DMS79 (cell line): ENCODE measurements at places on chromosomes 4 and X.

DNA sequence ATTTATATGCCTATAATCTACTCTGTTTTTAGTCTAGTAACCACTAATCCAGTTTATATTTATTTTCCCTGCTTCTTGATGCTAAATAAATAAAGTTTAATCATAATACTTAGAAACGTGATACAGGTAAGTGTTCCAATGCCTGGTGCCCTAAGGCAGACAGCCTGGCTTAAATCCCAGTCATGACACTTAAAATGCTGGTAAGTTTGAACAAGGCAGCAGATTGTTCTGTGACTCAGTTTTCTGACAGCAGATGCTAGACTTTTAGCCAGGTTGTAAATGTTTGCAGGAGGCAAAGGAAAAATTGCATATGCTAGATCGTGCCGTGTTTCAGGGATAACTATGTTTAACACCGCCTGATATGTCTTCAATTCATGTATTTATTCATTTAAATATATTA is 2661.6 kb downstream of the PCDH7 start:
- DNase-seq, result no peak

DNA sequence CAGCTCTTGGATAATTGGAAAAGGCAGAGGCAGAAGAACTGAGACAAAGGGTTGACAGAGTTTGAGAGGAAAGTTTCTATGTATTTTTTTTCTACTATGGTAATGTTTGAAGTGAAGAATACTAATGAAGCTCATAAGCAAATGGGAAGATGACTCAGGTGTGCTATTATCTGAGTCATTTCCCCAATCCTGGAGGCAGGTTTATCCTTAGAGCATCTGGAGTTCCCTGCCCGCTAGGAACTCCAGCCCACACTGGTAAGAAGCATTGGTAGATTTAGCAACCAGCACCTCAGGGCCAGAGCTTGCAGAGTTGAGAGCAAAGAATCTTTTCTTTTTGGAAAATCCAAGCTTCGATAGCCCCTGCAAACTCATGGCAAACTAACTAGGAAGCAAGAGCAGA is 55.2 kb downstream of the DOCK11 start:
- DNase-seq, result no peak

DNA sequence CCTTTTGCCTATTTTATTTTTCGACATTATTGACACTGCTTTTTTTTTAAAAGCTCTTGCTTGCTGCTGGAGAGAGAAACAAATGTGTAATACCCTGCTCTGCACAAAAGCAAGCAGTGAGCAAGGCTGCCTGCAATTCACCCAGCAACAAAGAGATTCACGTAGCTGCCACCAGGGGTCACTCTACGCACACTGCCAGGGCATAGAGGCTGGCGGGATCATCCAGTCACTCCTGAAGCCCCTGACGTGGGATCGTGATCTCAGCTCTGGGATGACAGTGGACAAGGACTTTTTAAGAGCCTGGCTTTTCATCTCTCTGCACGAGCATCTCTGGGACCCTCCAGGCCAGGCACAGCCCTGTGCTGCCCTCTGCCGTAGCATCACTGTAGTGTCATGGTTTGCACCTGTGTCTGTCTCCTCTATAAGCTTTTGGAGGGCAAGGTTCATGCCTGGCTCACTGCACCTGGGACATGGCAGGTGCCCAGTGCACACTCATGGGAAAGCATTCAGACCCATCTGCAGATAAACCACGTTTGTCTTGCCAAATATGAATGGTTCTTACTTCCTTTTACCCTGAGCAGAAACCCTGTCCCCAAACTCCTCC is 19.8 kb downstream of the C4orf50 start:
- DNase-seq, result peak; percentile 28

DNA sequence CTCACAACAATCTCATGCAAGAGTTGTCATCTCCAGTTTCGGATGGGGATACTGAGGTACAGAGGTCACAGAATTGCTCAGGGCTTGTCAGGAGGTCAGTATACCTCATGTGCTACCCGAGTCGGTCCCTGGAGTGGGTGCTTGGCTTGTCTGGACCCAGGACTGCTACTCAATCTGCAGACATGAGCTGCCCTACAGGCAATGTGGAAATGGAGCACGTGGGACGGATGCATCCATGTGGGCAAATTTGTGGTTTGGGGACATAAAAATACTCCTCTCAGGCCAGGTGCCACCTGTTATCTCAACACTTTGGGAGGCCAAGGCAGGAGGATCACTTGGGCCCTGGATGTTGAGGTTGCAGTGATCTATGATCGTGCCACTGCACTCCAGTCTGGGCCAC is 15.8 kb downstream of the USP11 start:
- no peak for DNase-seq

- no peak for DNase-seq
These were observed 98.4 kb upstream of the TENM3 start for GRCh38 chr4:182144626-182145333.

- no peak for DNase-seq
These were observed 59.1 kb downstream of the MRPL1 start for GRCh38 chr4:77921701-77922100.

GRCh38 chr4:1199556-1200331 is 27.4 kb upstream of the SPON2 start:
- DNase-seq, result no peak

DNA sequence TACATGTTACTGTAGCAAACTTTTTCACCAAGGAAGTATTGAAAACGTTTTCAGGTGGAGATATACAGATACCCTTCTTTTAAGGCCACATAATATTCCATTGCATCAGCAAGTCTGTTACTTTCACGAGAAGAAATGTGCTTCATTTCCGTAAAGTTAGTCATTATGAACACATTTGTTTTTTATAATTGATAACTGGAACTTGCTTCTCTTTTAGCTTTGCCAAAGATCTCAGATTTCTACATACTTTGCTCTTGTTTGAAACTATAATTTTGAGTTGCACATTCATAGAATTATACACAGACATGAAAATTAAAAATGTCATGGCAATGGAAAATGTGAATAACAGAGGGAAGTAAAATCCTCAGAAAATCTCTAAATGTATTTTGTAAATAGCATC is 128.7 kb upstream of the GIMD1 start:
- DNase-seq, result no peak

- DNase-seq, result no peak
These were observed 203.2 kb downstream of the HTR2C start for GRCh38 chrX:114787061-114787460.

DNA sequence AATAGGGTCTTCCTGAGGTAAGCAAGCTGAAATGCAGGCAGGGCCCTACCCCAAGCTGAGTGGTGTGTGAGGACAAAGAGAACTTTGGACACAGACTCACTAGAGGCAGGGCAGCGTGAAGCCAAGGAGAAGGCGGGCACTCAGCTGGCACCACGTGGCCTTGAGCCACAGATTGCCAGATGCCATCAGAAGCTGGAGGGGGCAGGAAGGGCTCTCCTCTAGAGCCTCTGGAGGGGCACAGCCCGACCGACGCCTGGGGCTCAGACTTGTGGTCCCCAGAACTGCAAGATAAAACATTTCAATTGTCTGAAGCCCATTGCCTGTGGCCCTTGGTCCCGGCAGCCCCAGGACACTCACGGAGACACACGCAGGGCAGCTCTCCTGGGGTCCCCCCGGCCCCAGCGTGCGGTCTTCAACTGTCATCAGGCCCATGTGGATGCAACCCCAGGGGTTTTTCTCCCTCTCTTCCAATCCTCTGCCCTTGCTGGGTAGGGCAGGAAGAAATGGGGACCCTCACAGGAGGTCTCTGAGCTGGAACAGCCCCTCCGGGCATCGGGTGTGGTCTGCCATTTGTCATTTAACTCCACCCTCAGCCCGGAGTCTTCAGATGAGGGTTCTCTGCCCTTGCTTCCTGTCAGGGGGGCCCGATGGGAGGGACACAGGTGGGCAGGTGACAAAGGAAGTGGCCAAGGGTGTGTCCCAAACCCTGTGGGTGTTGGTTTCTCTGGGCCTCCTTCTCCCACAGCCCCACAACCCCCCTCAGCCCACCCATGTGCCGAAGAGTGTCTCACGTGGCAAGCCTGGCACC is 22.2 kb downstream of the HMX1 start:
- no peak for DNase-seq

GRCh38 chrX:44621078-44621477 is 78.4 kb upstream of the FUNDC1 start:
- no peak for DNase-seq

GRCh38 chrX:43813319-43813718 is 68.9 kb downstream of the MAOB start:
- DNase-seq, result no peak

DNA sequence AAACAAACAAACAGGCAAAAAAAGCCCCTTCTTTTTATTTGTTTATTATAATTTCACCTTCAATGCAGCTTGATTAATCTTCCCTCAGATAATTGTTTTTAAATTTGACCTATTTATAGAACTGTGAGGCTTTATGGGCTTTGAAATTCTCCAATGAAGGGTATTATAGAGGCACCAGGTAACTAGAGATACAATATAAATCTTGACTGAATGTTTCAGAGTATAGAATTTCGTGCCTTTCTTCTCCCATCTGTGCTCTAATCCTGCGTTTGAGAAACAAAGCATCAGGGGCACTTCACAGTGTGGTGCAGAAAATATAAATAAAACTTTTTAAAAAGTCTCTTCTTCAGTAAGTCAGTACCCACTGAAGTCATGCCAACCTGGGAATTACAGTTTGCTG is 120.9 kb downstream of the ANKRD50 start:
- DNase-seq, result no peak

GRCh38 chr4:40749717-40750460 is at the start of gene NSUN7:
TSS of gene NSUN7 (plus strand) at chr4:40749955. CDS start at chr4:40750694, 739 bp downstream.
- peak; percentile 10 for DNase-seq

- no peak for DNase-seq
These were observed 394.2 kb downstream of the ARHGAP24 start for GRCh38 chr4:85869181-85869580.

GRCh38 chr4:84852081-84852480 is 114.4 kb downstream of the WDFY3 start:
- DNase-seq, result peak; percentile 65

DNA sequence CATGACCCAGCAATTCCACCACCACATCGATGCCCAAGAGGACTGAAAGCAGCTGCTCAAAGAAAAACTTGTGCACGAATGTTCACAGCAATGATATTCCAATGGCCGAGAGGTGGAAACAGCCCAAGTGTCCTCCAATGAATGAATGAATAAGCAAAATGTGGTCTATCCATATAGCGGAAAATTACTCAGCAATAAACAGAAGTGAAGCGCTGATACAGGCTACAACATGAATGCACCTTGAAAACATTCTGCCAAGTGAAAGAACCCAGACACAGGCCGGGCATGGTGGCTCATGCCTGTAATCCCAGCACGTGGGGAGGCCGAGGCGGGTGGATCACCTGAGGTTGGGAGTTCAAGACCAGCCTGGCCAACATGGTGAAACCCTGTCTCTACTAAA is 5.2 kb upstream of the SLC2A9 start:
- DNase-seq, result no peak

- no peak for DNase-seq
These were observed 144.2 kb downstream of the CHRNA9 start for GRCh38 chr4:40479378-40479777.

GRCh38 chr4:113442826-113443225 is 318.7 kb downstream of the CAMK2D start:
- DNase-seq, result no peak

DNA sequence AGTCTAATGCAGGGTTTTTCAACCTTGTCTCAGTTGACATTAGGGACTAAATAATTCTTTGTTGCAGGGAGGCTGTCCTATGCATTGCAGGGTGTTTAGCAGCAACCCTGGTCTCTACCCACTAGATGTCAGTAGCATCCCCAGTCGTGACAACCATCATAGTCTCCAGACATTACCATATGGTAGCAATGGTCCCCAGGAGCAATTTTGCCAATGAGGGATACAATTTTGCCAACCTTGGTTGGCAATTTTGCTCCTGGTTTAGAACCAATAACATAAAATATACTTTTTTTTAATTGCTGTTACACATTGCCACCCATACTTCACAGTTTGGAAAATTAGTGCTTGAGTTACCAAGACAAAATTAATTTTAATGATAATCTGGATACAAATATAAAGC is 6.0 kb downstream of the EREG start:
- DNase-seq, result no peak

- DNase-seq, result no peak
These were observed 191.6 kb upstream of the ANKRD50 start for GRCh38 chr4:124903995-124904722.

DNA sequence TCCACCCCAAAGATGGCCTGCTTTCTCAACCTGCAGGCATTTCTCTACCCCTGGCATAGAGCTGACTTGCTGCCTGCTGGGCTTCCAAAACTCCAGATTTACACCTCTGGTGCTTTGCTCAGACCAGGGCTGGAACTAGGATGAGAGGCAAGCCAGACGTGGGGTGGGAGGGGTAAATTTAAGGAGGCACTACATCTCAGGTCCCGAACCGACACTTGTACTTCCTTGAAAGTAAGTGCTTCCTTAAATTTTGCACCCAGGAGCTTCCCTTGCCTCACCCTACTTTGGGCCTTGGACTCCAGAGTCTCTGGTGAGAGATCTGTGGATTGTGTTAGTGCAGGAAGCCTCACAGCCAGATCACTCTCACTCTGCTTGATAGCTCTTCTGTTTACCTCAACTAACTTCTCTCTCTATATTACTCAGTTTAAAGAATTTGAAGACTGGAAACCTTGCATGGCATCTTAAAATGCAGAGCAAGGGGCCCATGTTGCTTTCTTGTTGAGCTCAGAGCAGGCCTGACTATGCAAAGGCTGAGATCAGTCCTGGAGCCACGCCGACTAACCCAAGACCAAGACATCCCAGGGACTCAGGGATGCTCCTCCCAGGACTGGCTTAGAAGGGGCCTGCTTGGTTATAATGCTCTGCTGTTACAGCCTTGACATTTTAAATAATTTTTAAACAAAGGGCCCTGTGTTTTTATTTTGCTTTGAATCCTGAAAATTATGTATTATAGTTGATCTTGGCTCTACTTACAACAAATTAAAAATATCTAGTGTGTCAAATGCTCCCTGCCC is 145.0 kb upstream of the LEF1 start:
- no peak for DNase-seq

- no peak for DNase-seq
These were observed 24.8 kb downstream of the CDKN2AIP start for GRCh38 chr4:183469285-183469684.

DNA sequence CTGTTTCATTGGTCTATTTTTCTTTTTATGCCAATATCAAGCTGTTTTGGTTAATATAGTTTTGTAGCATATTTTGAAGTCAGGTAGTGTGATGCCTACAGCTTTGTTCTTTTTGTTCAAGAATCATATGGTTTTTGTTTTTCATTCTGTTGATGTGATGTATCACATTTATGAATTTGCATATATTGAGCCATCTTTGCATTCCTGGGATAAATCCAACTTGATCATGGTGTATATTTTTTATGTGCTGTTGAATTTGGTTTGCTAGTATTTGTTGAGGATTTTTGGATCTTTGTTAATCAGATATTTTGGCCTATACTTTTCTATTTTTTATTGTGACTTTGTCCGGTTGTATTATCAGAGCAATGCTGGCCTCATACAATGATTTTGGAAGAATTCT is 74.8 kb downstream of the GPAT3 start:
- no peak for DNase-seq
